Mucosa of gallbladder (tissue), 1 donor: ENCODE measurements at places on chromosomes 11 and 22.

DNA sequence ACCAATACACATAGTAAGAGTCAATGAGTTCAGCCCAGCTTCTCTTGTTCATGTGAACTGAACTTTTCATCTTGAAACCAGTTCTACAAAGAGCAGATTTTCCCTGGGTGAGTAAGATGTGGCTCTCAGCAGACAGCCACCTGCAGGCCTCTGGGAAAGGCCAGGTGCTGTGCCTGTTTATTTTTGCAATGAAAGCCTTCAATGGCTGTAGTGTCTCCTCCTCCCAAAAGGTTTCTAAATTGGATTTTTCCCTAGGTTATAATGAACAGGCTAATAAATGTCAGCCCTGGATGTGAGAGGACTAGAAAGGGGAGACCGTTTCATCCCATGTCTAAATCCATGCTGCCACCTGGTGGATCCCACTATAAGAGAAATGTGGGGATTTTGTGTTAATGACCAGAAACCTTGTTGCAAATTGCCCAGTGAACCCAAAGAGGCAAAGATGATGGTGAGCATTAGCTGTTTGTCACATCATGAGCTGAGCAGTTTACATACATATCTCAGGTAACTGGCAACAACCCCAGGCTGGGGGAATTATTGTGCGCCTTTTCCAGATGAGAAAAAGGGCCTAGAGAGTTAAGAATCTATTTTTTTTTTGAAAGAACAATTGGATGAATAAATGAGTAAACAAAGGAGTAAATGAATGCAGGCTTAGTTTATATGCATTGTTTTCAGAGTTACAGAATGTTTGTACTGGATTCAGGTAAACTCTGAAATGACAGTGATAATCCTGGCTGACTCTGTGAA, 12.7 kb downstream of the C11orf91 start:
- DNase-seq, result peak; percentile 57

GRCh38 chr11:95138448-95138847, 48.8 kb downstream of the ENDOD1 start:
- no peak for DNase-seq

DNA sequence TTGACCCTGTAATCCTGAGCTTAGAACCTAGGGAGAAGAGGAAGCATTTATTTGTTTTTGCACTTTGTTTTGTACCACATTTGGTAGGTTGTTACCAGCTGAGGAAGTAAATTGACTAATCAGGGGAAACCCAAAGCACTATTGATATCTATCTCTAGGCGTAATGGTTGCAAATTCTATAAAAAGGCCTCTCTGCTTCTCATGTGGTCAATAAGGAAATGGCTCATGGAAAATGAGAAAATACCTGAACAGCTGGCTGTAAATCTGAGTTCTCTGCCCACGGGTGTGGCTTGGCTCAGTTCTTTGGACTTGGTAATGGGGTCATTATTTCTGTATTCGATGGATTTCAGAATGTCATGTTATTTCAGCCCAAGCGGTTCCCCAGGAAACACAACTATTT, 42.4 kb downstream of the BARX2 start:
- DNase-seq, result no peak

DNA sequence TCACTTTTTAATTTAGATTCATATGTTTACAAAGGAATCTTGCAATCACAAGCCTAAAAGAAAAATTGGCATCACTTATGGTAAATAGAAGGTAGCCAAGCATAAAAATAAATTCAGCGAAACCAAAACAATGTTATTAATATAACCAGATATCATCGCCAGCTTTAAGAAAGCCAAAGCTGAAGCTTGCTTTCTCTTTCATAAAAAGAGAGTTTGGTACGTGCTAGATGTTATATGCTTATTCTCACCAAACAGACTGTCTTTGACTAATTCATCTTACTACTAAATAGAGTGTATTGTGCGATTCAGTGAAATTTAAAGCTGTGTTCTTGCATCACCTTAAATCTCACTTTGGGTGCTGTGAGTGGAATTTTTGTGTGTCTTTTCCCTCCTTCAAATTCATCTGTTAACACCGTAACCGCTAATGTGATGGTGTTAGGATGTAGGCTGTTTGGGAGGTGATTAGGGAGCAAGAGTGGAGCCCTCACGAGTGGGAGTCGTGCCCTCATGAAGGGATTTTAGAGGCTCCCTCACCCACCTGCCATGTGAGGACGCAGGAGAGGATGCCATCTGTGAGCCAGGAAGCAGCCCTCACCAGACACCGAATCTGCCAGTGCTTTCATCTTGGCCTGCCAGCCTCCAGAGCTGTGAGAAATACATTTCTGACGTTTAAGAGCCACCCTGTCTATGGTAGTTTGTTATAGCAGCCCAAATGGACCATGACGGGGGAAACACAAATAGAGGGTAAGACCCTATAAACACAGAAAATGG, 134.1 kb upstream of the TMEM45B start:
- DNase-seq, result no peak
